Fibroblast of skin of abdomen (primary cell): ENCODE measurements at places on chromosomes 3 and 15.

DNA sequence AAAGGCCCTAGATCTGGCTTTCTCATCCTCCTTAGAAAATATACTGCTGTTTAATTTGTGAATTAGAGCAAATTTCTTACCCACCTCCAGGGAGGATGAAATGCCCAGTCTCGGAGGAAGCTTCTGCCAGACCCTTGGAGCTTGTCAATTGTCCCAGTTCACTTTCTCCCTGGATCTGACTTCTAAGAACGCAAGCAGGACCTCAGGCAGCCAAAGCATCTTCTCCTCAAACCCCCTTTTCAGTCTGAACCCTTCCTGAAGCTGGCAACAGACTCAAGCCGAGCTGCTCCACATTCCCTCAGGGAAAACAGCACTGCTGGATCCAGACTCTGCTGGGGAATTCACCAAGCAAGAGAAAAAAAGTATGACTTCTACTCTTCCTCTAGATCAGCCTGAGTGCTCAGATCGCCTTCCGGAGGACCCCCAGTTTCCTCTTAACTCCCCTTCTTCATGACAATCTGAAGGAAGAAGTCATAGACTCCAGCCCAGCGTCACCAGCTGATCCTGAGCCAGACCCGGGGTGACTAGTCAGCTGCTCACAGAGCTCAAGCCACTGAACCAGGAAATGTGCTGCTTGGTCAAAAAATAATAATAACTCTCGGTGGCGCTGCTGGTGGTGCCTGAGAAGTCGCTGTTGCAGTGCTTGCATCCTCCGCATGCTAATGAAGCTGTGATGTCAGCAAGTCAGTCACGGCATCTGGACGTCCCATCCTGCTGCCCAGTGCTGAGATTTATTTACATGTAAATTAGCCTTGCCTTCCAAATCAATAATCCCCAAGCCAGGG, at the start of gene PRICKLE2:
Gene PRICKLE2, minus strand, starts transcription at position 641 of the 785 bp plus-strand sequence. CDS start 26,539 bp downstream, outside the sequence.
- DNase-seq: peak; percentile 84

DNA sequence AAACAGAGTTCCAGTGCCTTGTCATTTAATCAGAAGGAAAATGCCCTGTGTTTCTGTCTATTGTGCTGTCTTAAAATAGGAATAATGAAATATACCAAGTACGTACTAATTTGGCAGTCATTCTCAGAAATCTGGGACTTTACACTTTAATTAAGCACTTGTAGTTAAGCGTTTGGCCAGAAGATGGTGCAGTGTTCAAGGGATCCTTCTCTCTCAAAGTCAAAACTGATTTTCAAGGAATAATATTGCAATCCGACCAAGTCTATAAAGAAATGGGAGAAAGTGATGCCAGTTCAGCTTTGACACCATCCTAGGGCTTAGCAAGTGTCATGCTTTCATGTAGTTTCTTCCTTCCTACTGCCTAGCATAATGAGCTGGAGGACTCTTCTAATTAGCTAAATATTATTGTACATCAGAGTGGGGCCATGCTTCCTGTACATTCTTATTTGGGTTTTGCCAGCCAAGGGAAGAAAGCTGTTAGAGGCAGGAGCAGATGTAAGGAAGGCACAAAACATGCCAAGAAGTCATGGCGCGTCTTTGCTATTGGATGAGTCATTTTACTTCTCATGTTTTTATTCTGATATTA, 64.8 kb downstream of the SAMMSON start:
- peak; percentile 33 for DNase-seq

DNA sequence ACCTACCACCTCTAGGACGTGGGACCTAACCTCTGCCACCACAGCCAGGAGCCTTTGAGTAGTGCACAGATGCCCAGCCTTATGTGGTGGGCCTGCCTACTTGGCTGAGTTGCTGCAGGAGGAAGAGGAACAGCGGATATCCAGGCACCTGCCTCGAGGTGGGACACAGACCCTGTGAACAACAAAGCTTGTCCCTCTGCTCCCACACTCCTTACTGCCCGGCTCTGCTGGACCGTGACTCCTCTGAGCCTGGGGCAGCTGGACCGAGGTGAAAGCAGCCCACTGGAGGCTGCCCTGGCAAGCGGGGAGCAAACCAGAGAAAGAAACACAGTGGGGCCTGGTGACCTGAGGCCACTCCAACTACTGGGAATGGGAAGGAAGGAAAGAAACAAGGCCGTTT, 97.8 kb downstream of the SEC22A start:
- DNase-seq: no peak

DNA sequence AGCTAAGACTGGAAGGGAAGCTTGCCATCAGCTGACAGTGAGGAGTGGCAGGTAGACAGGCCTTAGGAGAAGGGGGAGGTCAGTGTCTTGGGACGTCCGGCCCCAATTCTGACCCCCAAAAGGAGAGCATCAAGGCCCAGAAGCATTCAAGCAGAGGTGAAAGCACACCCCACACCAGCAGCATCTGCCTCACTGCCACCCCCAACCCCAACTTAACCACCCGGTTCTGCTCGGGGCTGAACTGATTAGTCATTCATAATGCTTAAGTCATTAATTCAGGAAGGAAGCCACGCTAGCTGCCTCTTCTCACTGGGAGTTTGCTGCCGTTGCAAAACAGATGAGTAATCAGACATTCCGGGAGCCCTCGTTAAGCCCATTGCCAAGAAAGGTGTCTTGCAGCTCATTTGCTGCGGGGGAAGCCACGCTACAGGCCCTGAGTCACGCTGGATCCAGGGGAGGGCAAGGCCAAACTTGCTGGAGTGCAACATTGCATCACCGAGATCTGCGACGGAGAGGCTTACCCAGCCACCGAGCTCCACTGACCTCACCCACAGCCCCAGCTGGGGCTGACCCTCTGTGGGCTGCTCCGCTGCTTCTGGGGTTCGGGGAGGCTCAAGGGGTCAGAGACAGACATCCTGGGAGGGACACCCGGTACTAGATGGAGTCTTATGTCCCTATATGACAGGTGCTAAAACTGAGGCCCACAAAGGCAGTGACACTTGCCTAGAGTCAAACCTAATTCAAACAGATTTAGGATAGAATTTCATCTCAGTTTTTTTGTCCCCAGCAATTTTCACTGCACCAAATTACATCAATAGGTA, 46.4 kb upstream of the HES1 start:
- peak; percentile 100 for DNase-seq

- DNase-seq: no peak
Observed at GRCh38 chr3:132435224-132435910, 18.1 kb downstream of the DNAJC13 start.

DNA sequence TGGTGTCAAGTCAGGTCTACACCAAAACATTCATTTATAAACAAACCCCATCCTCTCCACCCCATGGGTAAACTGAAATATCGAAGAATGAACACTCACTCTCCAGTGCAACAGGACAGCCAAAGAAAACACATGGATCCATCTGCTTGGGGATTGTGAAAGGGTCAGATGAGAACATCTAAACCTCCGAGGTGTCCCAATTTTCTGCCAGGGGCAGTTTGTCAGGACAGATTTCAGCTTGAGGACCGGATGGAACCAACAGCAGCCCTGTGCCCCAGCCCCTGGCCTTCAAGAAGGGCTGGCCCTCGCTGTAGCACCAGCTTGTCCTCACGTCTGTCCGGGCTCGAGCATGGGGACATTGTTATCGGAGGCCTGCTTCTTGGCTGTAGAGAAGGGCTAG, 45.5 kb downstream of the PCSK6 start:
- no peak for DNase-seq

- DNase-seq: peak; percentile 61
Observed at GRCh38 chr3:139308560-139308959, 35.3 kb upstream of the MRPS22 start.

- no peak for DNase-seq
Observed at GRCh38 chr3:148218222-148218621, 479.5 kb upstream of the AGTR1 start.

DNA sequence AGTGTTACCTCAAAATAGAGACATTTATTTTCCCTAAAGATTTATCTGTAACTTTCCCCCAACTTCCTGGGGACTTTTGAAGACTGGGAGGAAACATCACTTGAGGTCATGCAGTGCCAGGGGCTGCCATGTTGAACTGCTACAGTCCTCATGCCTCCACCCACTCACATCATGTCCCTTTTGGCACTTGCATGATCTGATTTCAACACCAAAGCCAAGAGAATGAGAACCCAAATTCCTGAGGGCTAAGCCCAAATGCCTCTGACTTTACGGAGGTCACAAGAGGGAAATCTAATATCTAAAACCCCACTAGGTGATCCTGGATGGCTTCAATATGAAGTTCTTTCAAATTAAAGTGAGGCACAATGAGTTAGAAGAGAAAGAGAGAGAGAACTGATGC, 213.1 kb downstream of the NTRK3 start:
- DNase-seq: no peak

GRCh38 chr3:184907681-184908649, 96.0 kb downstream of the VPS8 start:
- no peak for DNase-seq

DNA sequence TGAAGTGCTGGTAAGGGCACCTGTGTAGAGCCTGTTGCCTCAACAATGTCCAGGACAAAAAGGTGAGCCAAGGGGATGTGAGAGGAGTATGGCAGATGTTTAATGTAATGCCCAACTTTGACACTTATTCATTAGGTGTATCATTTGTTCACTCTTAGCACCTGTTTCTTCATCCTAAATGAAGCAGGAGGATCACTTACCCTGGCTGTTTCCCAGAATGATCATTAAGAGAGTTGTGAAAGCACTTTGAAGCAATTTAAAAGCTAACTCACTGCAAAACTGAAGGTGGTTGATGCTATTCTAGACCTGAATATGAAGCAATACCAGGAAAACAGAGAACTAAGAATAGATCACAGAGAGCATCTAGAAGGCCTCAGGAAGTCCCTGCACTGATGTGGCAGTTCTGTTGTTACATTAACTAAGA, 3.4 kb upstream of the HHLA2 start:
- DNase-seq: no peak

DNA sequence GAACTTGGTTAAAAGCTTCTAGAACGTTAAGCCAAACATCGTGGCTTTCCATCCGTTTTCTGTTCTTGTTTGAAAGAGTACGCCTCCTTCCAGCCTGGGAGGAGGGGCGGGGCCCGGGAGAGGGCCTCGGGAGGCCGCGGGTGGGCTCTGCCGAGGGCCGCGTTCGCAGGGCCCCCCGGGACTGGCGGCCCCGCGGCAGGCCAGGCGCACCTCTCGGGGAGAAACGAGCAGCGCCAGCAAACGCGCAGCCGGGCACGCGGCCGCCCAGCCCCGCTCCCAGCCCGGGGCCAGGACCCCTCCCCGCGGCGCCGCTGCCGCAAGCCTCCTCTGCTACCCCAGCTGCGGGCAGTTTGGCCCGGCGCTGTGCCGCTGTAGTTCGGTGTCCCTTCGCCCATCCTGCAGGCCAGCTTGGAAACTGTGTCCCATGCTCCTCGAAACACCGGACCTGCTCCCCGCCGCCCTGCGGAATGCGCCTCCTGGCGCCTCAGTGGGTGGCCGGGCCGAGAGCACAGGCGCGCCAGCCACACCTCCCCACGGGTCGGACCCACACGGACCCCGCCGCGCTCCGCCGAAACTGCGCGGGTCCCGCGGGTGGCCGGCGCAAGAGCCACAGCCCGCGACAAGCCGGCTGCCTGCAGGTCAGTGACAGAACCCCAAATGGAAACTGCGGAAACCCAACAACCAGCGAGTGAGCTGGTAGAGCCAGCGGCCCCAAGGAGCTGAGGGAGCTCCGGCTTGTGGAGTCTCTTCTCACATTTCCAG, 2.3 kb downstream of the OCA2 start:
- no peak for DNase-seq

DNA sequence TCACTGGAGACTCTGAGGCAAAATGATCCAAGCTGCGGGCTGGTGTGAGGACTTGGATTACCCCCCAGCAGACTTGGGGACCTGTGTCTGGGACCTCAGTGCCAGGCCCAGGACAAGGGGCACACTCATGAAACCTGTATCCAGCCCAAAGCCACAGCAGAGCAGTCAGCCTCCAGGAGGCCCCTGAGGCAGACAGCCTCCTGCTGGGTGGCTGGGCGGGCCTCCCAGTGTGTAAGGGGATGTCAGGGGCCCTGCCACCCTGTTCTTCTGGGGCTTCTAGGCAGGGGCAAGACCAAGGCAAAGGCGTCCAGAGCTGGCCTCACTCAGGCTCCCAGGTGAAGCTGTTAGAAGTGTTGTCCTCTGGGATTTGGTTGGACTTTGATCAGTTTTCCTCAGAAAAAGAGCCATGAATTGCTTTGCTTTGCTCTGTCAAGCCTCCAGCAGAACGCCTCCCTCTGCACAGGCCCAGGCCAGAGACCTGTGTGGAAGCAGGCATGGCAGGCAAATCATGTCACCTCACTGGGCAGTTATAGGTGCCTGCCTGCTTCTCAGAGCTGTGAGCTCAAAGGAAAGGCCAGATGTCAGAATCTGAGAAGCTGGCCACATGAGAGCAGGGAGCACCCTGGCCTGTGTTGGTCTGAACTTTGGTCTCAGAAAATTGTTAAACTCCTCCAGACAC, 77.4 kb downstream of the SMAD6 start:
- no peak for DNase-seq

DNA sequence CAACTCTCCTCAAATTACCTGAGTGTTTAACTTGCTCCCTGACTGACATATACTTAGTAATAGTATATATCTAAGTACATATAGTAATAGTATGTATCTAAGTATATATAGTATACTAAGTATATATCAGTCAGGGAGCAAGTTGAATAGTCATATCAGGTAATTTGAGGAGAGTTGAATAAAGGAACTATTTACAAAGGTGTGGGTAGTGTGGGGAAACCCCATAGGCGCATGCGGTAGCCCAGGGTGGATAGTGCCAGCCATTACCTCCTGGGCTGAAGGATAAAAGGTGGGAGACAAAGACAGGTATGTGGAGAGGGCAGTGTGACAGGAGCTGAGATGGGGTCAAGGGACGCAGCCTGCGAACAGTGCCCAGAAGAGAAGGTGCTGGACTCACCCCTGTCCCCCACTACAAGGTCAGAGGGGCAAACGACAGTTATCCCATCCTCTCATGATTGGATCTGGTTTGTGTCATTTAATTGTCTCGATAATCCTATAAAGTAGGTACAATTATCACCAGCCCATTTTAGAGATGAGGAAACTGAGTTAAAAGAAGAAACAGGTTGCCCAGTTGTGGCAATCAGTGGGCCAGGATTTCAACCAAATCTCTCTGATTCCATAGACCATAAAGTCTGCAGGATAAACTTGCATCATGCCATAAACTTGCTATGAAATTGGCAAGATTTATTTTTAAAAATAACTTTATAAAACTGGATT, 34.1 kb upstream of the TPM1 start:
- DNase-seq: no peak

DNA sequence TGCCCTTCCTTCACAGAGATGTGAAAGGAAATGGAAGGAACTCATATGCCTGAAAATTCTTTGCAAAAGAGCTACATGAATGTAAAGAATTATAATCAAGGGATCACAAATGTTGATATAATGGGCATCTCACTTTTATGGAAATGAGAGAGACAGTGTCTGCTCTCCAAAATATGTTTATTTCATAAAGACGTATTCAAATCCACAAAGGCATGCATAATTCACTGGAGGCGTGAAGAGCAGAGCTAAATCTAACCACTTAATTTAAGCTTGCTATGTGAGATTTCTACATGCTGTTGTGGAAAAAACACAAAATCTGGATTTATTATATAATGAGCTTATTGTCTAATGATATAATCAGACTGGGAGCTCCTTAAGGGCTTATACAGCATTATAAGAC, 469.1 kb downstream of the RAP2B start:
- DNase-seq: no peak

GRCh38 chr3:33491721-33492120, 51.5 kb upstream of the UBP1 start:
- DNase-seq: no peak
